ENCODE measurements at places on chromosomes 2 and 18.

DNA sequence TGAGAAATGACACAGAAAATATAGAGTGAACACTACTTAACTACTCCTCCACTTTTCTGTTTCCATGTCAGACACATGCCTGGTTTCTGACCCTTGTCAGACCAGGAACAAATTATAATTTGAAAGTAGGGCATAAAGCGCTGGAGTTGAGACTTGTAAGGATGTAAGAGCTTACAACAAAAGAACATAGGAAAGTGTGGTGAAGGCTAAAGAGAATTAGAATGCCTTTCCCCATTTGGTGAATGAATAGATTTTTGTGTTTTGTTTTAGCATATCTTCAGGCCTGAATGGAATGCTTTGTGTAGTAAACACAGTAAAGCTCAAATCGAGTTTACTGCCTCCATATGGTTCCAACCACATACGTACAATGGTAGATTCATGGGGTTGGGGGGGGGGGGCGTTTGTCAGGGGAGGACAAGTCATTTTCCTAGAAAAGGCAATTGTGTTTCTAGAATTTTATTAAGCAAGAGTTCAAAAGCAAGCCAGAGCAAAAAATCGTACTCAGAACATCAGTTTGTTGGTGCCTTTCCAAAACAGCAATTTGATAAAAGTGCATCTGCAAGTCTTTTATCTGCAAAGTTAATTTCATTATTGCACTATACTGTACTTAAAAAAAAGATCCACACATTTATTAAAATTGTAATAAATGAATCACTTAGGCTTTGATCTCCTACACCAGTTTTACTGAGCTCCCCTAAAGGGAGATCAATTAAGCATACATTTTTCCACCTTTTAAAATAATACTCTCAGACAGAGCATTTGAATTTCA, 30.9 kb downstream of the NRXN1 start:
- DNase-seq, result no peak

DNA sequence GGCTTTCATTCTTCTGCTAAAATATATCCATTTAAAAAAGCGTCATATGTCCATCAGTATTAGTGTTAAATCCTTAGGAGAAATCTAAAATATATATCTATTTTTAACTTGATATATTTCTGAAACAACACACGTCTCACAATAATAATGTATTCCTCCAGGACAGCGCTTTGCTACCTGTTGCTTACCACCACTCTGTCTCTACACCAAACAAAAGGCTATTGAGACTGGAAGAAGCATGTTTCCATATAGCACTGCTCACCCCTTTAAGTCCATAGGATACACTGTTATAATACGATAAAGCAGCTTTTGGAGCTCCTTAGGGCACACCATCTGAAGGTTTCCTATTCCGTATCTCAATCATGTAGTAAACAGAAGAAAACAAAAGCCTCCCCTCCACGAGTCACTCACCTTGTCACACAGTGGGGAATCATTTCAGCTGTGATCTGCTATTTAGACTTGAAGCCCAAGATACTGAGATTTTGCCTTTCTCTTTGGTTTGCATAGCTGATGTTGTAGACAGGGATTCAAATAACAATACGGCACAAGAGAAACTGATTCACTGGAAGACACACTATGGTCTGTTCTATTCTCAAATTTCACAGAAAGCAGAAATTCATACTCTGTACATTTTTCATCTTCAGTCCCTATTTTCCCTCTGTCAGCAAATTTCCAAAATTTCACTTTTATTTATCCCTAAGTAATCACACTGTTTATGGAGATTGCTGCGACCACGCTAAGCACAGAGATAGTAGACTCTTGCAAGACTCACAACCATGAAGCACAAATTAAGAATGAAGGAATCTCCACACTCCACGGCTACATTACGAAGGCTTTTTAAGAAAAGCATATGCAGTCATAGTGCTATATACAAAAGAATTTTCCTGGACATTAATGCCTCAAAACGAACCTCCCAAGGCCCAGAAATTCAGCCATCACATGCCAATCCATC, 187.1 kb downstream of the TCF4 start:
- DNase-seq, result no peak

- DNase-seq, result no peak
Measured at GRCh38 chr2:65128297-65129190, 1.4 kb downstream of the RAB1A start.

GRCh38 chr2:26585100-26585499, 56.1 kb downstream of the CIB4 start:
- DNase-seq, result peak; percentile 9

DNA sequence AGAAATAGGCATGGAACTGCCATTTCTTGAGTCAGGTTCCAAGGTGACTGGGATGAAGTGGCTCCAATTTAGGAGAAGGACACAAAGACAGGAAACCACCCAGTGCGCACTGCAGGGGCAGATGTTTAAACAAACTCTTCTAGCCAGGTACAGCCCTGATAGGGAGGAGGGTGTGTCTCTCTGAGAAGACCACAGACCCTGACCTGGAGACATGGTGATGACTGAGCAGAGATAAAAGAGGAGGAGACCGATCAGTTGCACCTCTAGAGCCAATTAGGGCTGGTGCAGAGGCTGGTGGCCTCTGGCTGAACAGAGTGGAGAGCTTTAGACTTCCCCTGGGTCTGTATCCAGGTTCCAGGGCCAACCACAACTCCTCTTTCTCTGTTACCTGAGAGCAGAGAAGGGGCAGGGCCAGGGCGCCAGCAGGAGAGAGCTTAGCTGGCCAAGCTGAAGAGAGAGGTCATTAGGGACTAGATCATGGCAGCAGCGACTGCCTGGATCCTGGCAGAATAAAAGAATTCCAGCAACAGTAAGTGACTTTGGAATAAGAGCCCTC, 5.4 kb upstream of the SPOPL start:
- DNase-seq, result no peak

DNA sequence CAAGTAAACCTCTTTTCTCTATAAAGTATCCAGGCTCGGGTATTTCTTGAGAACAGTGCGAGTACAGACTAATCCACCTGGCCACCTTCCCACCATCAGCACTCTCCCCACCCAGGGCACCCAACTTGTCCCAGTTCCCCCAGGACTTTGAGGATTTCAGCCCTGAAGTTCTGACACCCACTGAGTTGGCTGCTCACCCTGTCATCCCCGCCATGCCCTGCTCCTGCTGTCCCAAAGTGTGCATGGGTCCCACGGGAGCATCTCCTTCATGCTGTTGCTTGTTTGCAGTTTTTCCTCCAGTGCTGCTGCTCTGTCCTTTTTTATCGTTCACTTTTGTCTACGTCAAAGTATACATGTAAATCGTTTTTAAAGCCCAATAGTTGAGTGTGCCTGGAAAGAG, 273.9 kb downstream of the PHLPP1 start:
- DNase-seq, result no peak

DNA sequence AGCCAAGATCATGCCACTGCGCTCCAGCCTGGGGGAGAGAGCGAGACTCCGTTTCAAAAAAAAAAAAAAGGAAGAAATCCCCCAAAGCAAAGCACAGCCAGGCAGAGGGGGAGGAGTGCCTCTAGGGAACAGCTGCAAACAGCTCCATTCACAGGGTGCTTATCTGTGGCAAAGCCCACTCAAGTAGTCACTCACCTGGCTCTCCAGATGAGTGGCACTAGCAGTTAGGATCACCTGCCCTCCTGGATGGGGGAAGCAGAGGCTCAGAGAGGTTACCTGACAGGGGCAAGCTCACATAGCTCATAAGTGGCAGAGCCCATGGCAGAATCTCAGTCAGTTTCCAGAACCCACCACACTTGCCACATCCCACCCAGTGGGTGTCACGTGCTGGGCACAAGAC, 30.3 kb downstream of the TFCP2L1 start:
- DNase-seq, result no peak

GRCh38 chr2:236903978-236904377, 181.7 kb upstream of the COPS8 start:
- no peak for DNase-seq

DNA sequence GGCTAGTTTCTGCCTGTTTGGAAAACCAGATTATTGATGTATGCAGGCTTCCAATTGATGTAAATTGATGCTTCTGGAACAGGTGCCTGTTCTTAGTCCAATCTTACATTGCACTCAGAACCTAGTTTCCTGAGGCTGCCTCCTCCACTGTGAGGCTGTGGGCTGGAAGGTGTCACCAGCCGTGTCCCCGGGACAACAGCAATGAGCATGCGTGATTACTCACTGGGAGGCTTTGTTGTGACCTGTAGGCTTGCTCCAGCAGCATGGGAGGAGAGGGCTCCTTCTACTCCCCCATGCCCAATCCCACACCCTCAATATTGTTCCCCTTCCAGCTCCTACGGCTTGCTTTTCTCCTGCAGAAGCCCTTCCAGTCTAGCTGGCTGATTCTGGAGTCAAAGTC, 11.1 kb downstream of the RSAD2 start:
- no peak for DNase-seq

GRCh38 chr2:116874021-116874420, 940.5 kb upstream of the DDX18 start:
- DNase-seq, result peak; percentile 38

GRCh38 chr2:42859791-42860190, 67.4 kb upstream of the HAAO start:
- DNase-seq, result no peak

DNA sequence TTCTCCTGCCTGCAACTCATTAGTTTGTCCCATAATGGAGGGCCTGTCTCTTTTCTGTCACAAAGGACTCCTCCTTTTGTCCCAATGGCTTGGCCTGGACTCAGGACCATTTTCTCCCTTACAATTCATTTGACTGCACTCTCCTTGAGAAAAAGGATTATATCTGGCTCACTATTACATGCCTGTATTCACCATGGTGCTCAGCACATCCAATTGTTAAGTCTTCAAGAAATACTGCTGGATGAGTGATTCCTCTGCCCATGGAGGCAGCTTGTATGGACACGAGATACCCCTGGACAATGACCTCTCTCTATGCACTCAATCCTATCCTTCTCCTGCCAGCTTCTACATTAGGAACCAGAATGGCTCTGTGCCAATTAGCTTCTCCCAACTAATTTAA, 47.0 kb downstream of the CHST9 start:
- DNase-seq, result no peak

GRCh38 chr18:22182884-22183697, 13.7 kb downstream of the GATA6 start:
- DNase-seq, result no peak

GRCh38 chr18:13511961-13512577, 214.3 kb downstream of the FAM210A start:
- no peak for DNase-seq

DNA sequence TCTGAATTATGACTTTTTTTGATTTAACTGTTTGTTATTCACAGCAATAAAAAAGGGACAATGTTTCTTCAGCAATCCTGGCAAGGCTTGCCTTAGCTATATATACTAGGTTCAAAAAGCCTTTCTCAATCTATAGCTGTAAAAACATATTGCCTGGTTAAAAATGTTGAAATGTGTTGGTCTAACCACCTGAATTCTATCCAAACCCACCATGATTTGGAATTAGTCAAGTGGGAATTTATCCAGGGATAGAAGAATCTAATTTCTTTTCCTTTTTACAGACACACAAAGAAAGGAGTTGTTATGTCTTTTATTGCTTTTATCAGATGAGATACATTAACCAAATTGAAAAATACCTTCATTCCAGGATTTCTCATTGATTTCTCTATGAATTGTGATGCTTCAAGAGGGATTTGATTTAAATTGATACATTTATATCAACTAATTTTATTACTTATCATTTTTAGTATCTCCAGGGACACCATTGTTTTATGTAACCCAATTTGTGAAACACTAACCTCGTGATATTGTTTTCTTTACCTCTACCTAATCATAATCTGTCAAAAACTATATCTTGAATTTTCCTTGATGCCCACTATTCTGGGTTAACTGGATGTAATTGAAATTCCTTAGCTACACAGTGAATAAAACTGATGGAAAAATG, 88.1 kb downstream of the LRP1B start:
- DNase-seq, result no peak

DNA sequence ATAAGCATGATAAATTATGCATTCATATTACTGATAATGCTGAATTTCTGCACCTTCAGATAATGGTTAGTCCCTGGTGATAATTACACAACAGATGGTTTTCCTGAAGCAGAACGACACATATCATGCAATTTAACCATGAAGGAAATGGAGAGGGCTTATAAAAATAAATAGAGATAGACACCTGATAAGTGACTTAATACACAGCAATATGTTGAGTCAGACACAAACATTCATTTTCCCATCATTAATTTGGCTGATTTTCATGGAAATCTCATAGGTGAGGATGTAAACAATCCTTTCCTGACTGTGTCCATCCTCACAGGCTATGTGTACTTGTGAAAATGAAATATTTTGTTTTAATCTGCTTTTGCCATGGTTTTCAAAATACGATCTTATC, 36.9 kb upstream of the DSEL start:
- DNase-seq, result no peak

DNA sequence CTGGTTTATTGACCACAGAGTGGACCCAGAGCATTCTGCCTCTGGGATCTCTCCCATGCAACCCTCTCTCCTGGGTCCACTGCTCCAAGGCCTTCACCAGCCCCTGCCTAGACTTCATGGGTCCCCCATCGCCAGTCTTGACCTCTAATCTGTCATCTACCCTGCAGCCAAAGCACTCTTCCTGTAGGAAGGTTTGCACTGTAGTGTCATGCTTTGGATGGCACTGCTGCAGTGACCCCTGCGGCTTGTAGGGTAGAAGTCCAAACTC, 41.7 kb downstream of the MYO7B start:
- no peak for DNase-seq

- DNase-seq, result no peak
Measured at GRCh38 chr2:102417946-102418345, 5.0 kb upstream of the IL18RAP start.

DNA sequence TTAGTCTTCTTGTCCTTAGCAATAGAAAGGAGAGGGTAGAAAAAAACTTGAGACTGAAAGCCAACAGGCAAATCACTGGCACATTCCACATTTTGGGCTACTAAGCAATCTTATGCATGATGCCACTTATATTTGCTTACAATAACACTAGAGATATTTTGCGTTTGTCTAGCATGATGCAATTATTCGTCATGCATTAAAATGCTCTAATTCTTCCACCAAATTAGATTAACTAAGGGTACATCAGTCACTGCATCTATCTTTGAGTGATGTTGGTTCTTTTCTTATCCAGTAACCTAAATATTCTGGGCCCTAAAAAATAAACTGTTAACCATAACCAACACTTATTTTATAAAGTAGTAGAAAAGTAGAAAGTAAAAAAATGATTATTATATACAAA, 1311.7 kb upstream of the CDH2 start:
- DNase-seq, result no peak

GRCh38 chr18:64695851-64696553, 547.1 kb upstream of the LINC00305 start:
- DNase-seq, result no peak

DNA sequence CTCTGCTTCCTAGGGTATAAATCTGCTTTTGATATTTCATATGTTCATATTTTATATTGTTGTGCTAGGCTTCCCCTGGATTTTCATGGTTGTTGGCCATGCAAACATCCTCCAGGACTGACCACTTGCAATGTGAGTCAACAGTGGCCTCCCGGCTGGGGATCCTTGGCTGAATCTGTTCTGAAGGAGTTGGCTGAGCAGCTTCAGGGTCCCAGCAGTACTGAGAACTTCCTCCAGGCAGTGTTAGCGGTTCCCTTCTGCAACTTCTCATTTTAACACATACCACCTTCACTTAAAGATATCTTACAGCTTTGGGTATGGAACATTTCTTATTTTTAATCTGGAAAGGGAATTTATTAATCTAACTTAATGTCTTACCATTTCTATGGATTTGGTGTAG, 122.1 kb downstream of the DTNB start:
- DNase-seq, result no peak

All from glutamatergic neuron (in vitro differentiated cells).